ENCODE measurements at places on chromosomes 7 and 10.
A peak's percentile ranks its signal among the peaks of the same experiment; 100 is the strongest.

DNA sequence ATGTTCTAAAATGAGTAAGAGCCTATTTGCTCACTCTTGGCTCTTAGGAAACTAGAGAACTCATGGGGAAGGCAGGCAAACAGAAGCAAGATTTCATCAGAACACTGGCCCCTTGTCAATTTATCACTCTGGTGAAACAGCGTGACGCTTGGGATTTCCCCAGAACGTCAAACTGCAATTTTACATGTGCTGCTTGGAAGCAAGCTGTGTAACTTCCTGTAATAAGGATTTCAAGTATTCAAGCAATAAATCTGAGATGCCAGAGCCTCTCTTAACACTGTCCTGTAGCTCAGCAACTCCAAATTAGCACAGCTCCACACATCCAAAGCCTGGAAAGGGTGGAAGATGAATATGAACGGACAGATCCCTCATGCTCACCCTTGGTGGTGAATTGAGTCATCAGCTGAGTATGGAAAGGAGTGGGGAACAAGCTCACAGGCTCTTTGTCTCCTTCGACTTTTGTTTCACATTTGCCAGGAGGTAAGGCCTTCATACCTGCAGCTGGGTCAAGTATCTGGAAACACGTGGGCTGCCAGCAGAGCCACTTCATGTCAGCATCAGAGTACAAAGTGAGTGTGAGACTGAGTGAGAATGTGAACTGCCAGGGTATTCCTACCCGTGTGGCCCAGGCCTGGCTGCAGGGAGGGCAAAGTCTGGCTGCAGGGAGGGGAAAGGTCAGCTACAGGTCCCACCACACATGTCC is 140.4 kb upstream of the NAMPT start:
- peak; percentile 90 for DNase-seq

GRCh38 chr7:159064121-159064815 is 80.4 kb downstream of the VIPR2 start:
- DNase-seq: no peak

GRCh38 chr10:77835669-77836086 is 90.9 kb downstream of the DLG5 start:
- no peak for DNase-seq

DNA sequence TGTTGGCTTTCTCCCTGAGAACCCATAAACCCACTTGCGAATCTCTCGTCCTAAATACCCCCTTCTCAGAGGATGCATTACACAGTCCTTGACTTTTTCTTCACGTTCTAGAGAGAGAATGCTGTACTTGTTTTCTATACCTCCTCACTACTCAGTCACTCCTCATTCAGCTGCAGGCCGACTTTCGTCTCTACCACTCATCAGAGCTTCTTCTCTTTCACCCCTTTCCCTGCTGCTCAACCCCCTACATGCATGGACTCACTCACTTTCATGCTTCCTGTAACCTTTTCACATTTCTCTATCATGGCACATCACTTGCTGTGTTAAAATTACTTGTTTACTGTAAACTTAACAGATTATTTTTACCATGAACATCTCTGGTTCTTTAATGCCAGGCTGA is 19.8 kb downstream of the MDFIC start:
- no peak for DNase-seq

DNA sequence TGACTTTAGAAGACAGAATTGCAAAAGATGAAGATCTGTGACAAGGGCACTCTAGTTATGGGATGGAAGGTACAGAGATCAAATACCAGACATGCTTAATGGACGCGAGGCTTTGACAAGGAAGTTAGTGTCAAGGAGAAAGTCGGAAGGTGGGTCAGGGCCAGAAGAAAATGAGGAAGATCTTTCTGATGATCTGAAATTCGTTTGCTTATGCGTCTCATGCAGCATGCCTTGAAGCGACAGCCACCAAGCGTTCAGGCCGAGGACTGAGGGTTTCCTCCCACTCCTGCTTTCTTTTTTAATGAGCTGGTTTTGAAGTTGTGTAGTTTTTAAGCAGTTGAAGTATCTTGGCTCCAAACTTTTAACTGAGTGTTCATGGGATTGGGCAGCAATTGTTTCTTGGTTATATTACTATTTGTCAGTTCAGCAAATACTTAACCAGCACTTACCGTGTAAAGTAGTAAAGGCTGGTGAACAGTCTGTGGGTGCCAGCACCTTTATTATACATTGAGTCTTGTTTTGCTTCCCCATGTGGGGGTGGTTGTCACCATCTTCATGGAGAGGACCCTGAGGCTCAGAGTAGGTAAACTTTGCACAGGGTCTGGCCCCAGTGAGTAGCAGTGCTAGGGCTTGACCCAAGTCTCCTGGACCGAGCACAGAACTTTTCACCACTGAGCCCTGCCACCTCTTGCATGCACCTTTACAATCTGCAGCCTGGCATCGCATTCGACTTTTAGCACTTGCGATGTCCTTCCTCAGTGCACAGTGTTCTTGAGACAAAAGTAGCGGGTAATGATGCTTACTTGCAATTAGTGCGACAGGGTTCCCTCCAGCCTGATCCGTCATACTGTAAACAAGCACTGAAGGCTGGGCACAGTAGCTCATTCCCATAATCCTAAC is 14.3 kb upstream of the BHLHA15 start:
- DNase-seq: no peak

DNA sequence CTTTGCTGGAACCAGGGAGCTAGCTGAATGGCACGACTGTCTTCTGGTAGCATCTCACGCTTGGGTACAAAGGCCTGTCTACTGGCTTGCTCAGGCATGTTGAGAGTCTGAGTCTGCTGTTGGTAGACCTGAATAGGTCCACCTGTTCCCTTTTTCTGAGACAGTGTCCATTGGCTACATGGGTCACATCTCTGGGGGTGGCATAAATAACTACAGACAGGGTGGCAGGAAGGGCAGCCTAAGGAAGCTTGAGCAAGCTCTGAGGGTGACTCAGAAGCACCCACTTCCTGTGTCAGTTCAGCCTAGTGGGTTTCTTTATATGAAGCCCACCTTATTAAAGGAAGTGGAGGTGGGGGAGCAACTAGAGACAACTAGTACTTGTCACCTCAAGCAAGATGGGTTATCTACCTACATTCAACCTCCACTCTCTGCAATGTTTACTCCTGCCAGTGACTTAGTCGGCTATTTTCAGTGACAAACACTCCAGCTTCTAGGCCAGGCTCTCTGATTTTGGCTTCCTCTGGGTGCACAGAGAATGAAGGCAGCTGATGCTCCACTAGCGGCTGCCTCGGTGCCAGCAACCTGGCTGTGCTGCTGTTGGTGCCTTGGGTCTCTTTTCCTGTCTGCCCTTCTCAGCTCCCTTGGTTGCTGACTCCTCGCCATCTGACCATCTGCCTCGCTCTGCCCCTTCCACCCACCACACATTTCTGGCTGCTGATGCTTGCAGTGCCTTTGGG is 5.7 kb upstream of the ZYX start:
- no peak for DNase-seq

Measured in GM03348 (cell line).